ENCODE measurements at places on chromosomes 6 and 20. TPM values are rescaled to one million over a fixed set of nuclear protein-coding genes. Genes with fewer than 3 reads are reported as not detected.

- no peak for DNase-seq
These were observed 3.4 kb downstream of the LY86 start for GRCh38 chr6:6591778-6592465.

Gene ATP6V1G2
- total RNA-seq: 0.64 TPM

DNA sequence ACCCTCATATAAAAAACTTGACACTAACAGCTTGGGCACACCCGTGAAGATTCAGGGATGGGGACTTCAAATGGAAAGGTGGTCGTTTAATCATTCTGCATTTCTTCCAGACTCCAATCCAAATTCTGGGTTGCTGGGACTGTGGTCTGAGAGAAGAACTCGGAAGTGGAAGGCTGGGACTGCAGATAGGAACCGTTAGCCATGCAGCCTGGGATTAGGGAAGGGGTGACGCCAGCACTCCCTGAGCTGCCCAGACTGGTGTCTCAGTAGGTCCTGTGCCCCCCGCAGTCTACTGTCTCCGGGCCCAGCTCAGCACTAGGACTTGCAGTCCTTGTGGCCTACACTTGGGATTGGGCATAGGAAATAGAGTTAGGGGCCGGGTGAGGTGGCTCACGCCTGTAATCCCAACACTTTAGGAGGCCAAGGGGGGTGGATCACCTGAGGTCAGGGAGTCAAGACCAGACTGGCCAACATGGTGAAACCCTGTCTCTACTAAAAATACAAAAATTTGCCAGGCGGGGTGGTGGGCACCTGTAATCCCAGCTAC, 511 bp upstream of the CLIC1 start:
- no peak for DNase-seq

Gene ZC2HC1B
- not detected for total RNA-seq

DNA sequence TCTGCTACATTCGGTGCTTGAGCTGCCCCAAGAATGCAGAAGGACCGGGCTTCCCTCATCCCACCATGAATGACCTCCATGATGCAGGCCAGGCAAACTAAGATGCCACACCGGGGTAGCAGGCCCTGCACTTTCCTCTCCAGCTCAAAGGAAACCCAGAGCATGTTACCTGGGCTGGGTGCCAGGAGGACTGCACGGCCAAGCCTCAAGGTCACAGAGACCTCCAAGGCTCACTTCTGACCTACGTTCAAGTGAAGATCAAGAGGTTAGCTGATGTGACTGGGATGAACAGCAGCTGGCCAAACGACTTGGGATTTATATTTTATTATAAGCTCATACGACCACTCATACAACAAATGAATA, 501.8 kb downstream of the CD83 start:
- no peak for DNase-seq

- DNase-seq: no peak
These were observed 83.5 kb downstream of the SCML4 start for GRCh38 chr6:107740496-107741190.

GRCh38 chr20:52785679-52786078, 186.5 kb upstream of the TSHZ2 start:
- no peak for DNase-seq
